Right renal pelvis (tissue), 4 donors: ENCODE measurements at places on chromosomes 6 and 20. TPM values are rescaled to one million over a fixed set of nuclear protein-coding genes. Genes with fewer than 3 reads are reported as not detected.
A peak's percentile ranks its signal among the peaks of the same experiment; 100 is the strongest.

DNA sequence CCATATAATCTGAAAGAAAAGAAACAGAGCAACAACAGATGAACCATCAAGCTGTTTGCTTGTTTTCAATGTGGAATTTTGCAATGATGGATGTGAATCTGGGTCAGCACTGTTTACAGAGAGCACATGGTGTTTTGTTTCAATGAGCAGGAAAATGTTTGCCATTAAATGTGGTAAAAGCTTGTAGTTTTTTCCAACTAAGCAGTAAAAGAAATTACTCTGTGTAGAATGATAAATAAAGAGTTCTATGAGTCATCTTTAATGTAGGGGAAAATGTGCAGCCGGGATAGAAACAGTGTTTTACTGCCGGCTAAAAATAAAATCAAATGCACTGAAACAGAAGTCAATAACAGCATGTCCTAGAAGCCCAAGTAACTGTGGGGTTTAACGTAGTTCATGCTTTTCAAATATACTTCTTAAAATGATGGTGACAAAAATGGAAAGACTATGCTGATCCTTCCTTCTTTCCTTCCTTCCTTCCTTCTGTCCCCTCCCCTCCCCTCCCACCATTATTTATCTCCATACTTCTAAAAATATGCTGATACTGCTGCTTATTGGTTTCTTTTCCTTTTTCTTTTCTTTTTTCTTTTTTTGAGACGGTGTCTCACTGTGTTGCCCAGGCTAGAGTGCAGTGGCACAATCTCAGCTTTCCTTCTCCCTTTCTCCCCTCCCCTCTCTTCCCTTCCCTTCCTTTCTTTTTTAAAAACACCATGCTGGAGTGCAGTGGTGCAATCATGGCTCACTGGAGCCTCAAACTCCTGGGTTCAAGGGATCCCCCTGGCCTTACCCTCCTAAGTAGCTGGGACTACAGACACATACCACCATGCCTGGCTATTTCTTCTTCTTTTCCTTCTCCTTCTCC lies 6.3 kb upstream of the NAA20 start:
- peak; percentile 42 for DNase-seq

The SGK2 gene
- polyA plus RNA-seq, result 30.6 TPM

- no peak for DNase-seq
Measured at GRCh38 chr6:139903411-139904157, 529.1 kb upstream of the CITED2 start.

DNA sequence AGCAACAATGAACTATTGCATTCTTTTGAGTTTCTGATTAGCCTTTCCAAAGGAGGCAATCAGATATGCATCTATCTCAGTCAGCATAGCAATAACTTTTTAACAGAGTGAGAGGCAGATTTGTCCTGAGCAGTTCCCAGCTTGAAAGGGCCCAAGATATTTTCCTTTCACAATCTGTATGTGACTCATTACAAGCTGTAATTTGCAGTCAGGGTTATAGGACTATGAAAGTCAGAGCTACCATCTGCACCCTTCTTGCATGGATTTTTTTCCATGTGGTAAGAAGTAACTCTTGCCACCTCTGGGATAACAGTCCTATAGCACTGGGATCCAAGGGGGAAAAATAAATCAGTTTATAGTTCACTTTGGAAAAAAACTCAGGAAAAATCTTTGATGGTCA lies 318.2 kb upstream of the RGS17 start:
- DNase-seq, result no peak

DNA sequence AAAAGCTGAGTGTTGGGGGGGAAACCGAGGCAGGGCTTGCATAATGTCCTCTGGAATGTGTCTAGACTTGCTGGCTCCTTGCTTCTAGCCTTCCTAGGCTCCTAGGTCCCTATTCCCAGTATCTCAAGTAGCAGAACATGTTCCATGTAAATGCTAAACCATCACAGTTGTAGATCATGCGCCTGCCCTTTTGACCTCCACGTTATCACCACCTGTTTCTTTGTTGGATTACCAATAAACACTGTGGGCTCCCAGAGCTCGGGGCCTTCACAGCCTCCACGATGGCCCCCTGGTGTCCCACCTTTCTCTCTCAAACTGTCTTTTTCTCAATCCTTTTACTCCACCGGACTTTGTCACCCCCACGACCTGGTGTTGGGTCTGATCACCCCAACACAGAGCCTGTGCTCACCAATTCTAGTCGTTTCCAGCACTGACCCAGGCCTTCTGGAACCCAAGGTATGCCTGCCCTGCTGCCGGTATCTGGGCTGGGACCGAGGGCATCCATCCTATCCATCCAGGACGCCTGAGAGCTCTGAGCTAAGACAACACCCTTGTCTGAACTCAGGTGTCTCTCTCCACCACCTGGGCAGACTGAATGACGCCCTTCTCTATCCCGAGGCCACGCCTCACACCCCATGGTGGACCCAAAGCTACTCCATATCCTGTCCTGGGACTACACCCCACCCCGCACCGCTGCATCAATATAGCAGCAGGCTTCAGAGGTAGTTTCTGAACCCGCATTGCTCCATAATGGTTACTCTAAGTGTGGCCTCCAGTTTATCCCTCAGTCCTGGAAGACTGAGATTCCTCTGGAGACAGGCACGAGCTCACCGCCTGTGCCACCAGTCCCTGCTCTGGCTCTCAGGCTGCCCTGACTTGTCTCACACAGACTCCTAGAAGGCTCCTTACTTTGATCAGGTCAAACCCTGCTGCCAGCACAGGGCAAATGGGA lies 9.3 kb upstream of the PRR18 start:
- no peak for DNase-seq

The PTPRT gene
- polyA plus RNA-seq, result 1.0 TPM

The COX4I2 gene
- 3.2 TPM for polyA plus RNA-seq

- peak; percentile 62 for DNase-seq
Measured at GRCh38 chr20:23637282-23638221, at the start of gene CST3. CST3 (minus strand) TSS chr20:23637955; CDS start chr20:23637862, 93 bp downstream.

- no peak for DNase-seq
Measured at GRCh38 chr20:64191002-64191401, 26.8 kb downstream of the MYT1 start.

DNA sequence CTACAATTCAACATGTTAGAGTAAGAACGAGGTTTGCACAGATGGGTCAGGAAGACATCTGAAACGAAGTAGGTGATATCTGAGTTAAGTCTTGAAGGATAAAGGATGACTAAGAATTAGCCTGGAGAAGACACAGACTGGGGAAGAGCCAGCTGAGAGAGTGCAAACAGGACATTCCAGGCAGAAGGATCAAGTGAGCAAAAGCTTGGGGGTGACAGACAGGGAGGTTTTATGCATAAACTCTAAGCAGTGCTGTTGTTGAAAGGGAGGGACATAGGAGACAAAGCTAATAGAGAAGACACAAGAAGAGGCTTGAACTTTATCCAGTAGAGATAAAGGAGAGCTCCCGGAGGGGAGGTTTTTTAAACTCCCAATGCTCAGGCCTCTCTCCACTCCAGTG lies 15.0 kb upstream of the ETV7 start:
- no peak for DNase-seq

The C6orf120 gene
- 52.2 TPM for polyA plus RNA-seq

The RBPJL gene
- polyA plus RNA-seq, result not detected

- no peak for DNase-seq
Measured at GRCh38 chr6:28900577-28901256, 23.1 kb downstream of the TRIM27 start.

GRCh38 chr20:46974669-46975434 lies 80.2 kb downstream of the EYA2 start:
- no peak for DNase-seq

- no peak for DNase-seq
Measured at GRCh38 chr20:50295345-50295744, 104.7 kb downstream of the CEBPB start.

DNA sequence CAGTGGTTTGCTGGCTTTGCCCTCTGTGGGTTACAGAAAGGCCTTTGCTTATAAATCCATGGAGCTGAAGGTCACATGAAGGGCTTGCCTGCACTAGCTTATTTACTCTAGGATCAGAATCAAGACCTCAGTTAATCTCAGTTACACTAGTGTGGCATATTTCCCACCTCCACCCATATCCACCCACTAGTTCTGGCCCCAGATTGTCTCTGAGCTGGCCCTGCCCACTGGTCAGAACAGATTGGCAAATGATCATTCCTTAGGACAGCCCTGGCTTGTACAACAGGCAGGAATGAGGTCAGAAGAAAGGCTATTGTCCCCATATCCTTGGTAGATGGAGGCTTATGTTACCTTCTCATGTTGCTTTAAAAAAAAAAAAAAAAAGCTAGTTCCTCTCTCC lies 33.3 kb upstream of the SASH1 start:
- no peak for DNase-seq

DNA sequence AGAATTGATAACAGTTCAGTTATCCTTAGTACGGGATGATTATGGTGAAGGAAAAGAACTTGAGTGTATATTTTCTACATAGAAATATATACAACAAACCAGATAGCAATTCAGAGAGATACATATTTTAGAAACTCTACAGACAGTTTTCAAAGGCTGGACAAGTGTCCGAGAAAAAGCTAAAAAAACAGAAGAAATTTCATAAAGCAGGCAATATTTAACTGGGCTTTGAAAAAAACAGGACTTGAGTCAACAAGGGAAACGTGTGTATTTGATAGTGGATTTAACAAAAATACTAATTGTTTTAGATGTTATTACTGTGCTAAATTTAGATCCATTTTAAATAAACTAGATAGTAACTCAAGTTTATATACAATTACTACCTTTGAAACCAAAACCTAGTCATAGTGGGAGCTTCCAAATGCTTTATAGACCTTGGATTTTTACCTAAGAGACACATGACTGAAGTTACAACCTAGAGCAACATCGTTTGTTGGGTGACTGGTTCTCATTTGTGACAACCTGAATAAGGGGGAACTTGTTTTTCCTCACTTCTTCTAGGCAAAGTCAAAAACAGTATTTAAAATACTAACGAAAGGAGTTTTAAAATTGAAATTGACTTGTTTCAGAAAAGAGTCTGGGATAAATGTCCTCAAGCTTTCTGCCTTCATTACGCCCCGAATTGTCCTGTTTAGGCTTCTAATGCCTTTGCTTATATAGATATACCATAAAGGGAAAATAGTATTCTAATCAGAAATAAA lies 116.7 kb upstream of the PRSS16 start:
- no peak for DNase-seq

GRCh38 chr6:120966321-120966720 lies 368.0 kb downstream of the TBC1D32 start:
- DNase-seq, result no peak

DNA sequence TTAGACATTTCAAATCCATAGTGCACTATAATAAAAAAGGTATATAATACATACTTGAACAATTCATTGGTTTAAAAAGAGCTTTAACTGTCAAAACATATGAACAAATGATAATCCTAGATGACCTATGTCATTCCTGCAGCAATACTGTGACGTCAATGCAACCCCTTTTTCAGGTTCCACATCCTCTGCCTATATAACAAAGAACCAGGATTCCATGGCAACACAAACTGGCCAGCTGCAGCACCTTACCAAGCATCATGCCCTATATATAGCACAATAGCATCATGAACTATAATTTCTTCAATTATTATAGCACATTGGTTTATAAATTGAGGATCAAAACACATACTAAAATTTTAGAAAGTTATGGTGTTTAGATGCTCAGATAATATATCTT lies 578 bp upstream of the PTCHD4 start:
- DNase-seq, result no peak

The RBM24 gene
- polyA plus RNA-seq, result 1.5 TPM

The PLEKHG1 gene
- 36.6 TPM for polyA plus RNA-seq

The UBR2 gene
- 27.2 TPM for polyA plus RNA-seq

DNA sequence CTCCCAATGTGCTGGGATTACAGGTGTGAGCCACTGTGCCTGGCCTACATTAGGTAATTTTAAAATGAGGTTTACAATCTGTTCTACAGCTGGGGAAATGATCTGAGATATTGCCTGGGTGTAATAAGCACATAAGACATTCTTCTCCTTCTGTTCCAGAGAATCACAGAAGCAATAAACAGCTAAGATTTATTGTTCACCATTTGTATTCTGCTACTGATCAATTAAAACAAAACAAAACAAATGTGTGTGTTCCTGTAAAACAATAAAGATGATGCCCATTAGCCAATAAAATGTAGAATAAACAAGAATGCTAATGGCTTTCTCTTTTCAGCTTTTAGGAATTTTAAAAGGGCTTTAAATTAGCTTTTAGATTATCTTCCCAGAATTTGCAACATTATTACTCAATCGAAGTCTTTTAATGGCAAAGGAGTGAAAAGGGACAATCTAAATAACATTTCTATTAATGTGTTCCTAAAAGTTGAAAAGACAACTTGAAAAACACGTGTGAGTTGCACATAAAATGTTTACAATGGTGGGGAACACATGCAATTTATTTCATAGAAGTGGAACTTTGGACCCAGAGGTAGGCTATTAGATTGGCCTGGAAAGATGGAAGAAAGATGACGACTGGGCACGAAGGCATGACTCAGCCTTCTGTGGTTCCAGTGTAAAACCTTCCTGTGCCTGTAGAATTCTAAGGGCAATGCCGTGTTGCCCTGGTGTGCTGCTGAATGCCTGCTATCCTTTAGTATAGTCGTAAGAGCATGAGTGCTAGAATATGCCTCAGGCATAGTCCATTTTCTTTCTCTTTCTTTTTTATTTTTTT lies 29.0 kb upstream of the DEK start:
- no peak for DNase-seq

GRCh38 chr20:22815603-22816315 lies 219.4 kb upstream of the SSTR4 start:
- DNase-seq, result no peak

DNA sequence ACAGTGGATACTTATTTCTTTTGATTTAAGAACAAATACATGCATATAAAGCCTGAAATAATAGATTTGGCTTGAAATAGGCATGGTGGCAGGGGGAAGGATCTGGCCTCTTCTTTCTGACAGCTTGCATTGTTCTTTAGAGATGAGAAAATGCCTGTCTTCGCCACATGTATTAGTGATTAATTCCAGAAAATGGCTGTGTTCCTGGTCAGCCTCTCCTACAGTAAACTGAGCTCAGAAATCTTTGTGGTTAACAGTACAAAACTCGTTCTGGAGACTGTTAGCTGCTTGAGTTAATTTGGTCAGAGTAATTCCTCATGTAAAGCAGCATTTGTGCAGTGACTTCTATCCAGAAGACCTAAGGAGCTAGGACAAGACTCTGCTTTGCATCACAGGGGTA lies 151.5 kb downstream of the EYA4 start:
- no peak for DNase-seq

The PNPLA1 gene
- polyA plus RNA-seq, result 2.5 TPM

DNA sequence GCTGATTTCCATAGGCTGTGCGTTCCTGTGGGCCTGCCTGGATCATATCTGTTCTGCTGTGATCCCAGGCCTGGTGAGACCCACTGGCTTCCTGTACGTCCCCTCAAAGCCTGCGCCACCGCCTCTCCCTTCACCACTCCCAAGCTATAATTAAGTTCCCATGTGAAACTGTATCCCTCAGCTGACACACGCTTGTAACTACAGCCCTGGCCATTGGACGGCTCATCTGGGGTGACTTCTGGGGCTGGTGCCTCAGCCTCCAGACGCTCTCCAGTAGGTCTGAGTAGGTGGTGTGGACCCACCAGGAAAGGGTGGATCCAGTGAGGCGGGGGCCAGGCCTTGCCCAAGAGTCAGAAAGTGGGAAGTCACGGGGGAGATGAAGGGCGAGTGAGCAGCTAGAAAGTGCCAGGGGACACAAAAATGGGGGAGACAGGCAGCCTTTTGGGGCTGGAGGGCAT lies 21.0 kb downstream of the PPARD start:
- no peak for DNase-seq

GRCh38 chr6:67717281-67717680 lies 917.8 kb upstream of the ADGRB3 start:
- no peak for DNase-seq

The ZFP64 gene
- 20.3 TPM for polyA plus RNA-seq

The OOEP gene
- polyA plus RNA-seq, result 0.38 TPM

- no peak for DNase-seq
Measured at GRCh38 chr20:49483018-49483695, 689 bp upstream of the KCNB1 start.

GRCh38 chr6:50826803-50827202 lies 8.1 kb downstream of the TFAP2B start:
- DNase-seq, result no peak
